ENCODE measurements at places on chromosomes 7 and 10.

DNA sequence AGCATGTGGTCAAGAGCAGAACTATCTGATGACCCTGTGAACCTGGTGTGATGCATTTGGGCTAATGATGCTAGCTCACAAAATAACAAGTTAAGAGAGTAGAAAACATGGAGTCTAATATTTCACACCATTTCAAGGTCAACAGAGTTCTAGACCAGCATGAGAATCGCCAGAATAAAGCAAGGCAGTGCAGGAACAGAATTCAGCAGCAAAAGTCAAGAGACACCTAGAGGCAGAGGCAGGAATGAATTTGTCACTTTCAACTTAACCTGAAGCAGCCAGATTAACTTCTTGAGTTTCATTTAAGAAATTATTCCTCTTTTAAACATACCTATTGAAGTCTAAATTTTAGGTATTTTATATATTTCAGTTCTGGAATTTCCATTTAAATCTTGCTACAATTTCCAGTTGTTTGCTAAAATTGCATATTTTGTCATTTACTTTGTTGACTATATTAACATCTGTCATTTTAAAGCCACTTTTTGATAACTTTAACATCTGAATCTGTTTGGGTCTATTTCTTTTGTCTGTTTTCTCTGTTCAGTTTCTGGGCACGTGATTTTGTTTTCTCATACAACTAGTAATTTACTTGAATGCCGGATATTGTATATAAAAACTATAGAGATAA lies 44.2 kb upstream of the PRSS58 start:
- peak; percentile 11 for DNase-seq

DNA sequence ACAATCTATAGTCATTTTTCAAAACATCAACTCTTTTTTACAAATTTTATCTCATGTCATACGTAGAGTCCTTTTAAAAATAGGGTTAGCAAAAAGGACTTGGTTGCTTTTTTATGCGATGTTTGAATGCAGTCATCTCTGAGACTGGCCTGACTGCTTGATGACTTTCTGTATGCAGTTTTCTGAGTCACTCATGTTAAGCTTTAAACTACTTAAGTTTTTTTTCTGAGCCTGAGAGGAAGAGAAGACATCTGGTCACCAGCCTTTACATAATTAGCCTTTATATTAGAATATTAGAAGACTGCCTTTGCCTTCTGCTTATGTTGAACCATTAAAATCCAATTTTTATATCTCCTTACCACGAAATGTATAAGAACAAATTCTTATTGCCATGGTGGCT lies 834.4 kb upstream of the MBL2 start:
- DNase-seq: no peak

DNA sequence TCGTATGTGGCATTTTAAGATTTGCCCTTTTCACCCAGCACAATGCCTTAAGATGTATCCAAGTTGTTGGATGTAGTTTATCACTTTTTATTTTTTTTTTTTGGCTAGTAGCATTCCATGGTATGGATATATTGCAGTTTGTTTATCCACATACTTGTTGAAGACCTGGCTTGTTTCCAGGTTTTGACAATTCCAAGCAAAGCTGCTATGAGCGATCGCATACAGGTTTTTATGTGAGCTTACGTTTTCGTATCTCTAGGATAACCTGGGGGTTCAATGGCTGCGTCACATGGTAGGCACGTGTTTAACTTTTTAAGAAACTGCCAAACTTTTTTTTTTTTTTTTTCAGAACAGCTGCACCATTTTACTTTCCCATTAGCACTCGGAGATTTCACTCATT lies 32.2 kb downstream of the BAIAP2L1 start:
- no peak for DNase-seq

GRCh38 chr10:12785415-12785831 lies 216.1 kb downstream of the CCDC3 start:
- DNase-seq: no peak

GRCh38 chr10:843703-844102 lies 87.8 kb downstream of the LARP4B start:
- peak; percentile 33 for DNase-seq

GRCh38 chr10:70993051-70993450 lies 104.7 kb upstream of the PCBD1 start:
- DNase-seq: no peak

Data from astrocyte of the hippocampus (primary cell).